Activated CD4-positive, alpha-beta T cell treated with anti-CD3 and anti-CD28 coated beads, Interleukin-2, amount 50 U/mL, for 48 hours (primary cell): ENCODE measurements at places on chromosomes 4 and X.

- DNase-seq, result peak; percentile 19
Observed at GRCh38 chr4:152045807-152046571, 285.2 kb upstream of the GATB start.

DNA sequence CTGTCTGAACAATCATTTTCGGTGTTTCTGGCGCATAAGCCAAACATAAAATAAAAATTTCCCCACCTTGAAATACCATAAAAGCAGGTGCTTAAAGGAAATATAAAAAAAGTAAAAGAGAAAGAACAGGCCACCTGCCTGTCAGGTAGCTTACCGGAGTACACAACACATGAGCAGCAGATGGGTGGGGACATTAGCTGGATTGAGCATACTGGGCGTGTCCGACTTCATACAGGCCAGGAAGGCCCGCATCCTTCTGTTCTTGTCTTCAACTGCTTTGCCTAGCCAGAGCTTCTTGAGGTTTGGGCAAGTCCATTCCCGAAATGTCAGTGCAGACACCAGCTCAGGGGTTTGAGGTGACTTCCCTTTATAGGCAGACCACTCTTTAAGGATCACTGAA is 66.7 kb downstream of the FAM120C start:
- DNase-seq, result no peak

GRCh38 chrX:31847773-31848172 is 775.9 kb upstream of the FTHL17 start:
- no peak for DNase-seq

GRCh38 chr4:144734522-144734921 is 88.6 kb downstream of the HHIP start:
- no peak for DNase-seq

DNA sequence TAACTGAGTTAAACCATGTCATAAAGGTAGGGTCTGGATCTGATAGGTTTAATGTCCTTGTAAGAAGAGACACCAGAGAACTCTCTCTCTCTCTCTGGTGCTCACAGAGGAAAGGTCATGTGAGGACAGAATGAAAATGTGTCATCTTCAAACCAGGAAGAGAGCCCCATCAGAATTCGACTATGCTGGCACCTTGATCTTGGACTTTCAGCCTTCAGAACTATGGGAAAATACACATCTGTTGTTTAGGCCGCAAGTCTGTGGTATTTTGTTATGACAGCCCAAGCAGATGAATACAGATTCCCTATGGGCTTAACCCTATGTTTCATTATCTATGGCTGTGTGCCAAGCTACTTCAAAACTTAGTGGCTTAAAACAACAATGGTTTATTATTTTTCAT is 105.5 kb upstream of the DDIT4L start:
- no peak for DNase-seq

- DNase-seq, result no peak
Observed at GRCh38 chrX:111180750-111181240, 84.8 kb downstream of the PAK3 start.

DNA sequence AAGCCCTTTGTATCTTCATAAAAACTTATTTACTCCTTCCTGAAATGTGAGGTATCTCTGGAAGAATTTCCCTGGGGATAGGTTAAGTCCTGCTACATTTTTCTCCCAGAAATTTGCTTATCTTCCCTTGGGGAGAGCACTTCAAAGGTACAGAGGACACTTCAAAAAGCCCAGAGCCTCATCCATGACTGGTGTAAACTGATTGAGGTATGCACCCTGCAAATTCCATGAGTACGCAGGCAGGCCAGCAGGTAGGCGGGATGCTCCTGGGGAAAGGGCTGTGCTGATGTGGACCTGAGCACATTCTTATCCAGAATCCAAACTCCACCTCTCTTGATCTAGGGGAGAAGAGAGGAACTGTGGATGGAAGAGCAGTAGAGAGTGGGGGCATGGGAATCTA is 26.3 kb upstream of the RASGEF1B start:
- no peak for DNase-seq

GRCh38 chr4:16801356-16801755 is 97.1 kb downstream of the LDB2 start:
- DNase-seq, result no peak

DNA sequence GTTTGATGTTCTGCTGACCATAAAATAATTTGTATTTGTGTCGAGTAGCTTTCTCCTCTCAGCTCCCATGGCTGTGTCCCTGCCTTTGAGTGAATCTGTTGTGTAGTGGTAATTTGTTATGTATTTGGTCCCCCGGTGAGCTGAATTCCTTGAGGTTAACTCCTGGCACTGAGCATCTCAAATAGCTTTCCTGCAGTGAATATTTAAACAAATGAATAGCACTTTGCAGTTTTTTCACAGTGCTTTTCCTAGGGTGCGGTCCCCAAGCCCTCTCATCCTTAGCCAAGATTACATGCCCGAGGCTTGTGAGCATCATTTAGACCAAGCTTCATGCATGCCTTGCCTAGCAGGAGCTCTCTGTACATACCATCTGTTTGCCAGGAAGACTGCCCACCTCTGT is 74.2 kb downstream of the CLDN34 start:
- no peak for DNase-seq

DNA sequence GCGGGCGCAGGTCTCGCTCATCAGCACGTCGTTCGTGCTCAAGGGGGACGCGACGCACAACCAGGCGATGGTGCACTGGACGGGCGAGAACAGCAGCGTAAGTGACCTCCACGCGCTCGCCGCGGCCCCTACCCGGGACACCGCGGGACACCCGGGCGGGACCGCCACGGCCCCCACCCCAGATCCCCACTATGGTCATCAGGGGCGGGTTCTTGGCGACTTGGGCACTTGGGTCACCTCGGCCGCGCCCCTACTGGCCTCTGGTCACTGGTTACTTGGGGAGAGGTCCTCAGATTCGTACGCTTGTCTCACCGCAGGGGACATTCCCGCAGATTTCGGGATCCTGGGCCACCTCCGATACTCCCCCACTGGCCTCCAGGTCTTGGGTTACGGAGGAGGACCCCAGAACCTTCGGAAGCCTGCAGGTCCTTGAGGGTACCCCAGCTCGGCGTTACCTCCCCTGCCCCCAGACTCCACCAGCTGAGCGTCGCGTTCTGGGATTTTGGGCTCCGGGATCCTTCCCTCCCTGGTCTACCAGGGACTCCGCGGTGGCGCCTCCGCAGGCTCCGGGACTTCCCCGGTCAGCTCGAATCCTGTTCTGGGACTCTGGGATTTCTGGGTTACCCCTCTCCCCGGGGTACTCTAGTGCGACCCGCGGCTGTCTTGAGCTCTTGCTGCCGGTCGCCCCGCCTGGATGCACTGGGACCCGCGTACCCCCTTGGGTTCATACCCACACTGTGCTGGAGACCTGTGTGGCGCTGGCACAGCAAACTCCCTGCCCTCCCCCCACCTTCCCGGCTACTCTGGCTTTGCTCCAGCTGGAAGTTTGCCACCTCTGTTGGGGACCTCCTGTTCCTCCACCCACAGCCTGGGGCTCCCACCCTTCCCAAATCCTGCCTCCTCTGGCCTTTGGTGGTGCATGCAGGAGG is 956 bp downstream of the SORCS2 start:
- DNase-seq, result no peak

DNA sequence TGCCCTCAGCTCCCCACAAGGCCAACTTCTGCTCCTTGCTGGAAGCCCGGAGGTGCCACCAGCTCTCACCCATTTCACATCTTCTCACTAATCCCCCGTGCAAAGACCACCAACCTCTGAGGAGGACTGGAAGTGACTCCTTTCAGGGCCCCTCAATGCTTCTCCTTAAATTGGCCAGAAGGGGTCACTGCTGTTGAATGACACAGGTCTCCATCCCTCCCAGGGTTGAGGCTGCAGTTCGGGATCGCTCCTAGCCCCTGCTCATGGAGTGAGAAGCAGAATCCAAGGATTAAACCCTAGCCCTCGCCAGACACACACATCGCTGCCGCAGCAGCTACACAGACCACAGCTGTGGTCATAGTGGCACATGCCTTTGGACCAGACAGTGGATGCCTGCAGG is 279.5 kb upstream of the TAPT1 start:
- no peak for DNase-seq

DNA sequence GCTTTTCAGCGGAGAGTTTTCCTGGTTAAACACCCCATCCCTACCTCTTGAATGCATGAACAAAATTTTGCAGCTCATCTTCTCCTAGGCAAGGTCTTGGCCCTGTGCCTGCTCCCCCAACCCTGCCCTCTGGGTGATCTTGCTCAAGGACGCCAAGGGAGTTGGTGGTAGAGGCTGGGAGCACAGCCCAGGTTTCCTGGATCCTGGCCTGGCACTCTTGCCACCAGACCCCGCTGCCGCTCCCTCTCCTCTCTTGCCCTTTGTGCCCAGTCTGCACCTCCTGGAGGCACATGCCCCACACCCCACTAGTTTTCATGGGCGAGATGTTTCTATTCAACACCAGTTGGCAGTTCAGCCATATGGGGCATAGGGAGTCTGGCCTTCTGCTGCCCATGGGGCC is 37.3 kb downstream of the TSC22D3 start:
- no peak for DNase-seq

DNA sequence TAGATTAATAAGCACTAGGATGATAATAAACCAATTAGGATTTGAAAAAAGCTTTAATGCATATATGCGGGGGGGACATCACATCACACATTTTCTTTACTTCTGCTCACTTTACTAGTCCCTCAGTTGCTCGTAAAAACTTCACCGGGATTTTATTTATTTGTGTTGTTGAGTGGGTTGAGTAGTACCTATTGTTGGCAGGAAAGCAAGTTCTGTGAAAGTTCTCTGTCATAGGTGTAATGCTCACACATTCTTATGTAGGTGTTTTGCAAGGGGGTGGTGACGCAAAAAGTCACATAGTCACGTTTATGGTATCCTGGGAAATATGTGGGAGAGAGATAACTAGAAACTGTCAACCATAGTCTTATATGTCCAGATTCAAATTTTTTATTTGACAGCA is 65.3 kb downstream of the PDLIM5 start:
- DNase-seq, result no peak

DNA sequence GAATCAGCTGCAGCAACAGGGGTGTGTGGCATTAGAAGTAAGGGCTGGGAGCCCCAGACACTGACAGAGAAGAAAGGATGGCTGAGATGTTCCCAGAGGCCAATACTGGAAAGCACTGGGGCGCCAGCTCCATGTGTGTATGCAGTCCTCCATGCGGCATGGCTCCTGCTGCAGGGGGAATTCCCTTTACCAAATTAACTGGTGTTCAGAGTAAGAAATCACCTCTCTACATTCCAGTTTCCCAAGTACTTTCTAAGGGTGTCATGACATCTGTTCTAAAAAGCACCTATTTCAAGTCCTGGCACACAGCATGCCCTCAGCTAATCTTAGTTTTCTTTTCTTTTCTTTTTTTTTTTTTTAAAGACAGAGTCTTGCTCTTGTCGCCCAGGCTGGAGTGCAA is 98.0 kb downstream of the MAML3 start:
- no peak for DNase-seq

- DNase-seq, result no peak
Observed at GRCh38 chr4:116064331-116064730, 950.9 kb upstream of the NDST4 start.

- DNase-seq, result no peak
Observed at GRCh38 chr4:165152527-165152926, 39.9 kb upstream of the TMEM192 start.
